ENCODE measurements at places on chromosomes 5 and 9.

DNA sequence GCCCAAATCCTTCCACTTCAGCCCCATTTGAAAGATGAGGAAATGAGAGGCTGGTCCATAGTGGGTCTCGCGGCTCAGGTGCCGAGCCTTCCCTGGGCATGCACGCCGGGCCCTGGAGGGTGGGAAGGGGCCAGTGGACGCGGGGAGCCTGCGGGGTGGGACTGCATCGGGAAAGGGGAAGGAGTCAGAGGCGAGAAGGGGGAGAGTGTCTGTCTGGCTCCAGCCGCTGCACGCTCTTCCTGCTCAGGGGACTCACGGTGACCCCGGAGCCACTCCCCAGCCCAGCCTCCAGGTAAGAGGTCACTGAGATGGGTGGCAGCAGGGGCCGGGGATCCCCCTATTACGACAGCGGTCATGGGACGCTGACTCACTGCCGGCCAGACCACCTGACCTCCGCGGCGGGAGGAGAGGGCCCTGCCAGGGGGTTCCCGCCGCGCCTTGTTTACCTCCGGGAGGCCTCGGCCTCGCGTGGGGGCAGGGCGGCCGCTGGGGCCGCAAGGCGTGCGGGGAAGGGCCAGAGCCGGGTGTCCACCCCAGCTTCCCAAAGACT, 1.9 kb upstream of the SQSTM1 start:
- peak; percentile 93 for DNase-seq

GRCh38 chr9:105881021-105881420, 186.7 kb downstream of the TMEM38B start:
- DNase-seq: no peak

DNA sequence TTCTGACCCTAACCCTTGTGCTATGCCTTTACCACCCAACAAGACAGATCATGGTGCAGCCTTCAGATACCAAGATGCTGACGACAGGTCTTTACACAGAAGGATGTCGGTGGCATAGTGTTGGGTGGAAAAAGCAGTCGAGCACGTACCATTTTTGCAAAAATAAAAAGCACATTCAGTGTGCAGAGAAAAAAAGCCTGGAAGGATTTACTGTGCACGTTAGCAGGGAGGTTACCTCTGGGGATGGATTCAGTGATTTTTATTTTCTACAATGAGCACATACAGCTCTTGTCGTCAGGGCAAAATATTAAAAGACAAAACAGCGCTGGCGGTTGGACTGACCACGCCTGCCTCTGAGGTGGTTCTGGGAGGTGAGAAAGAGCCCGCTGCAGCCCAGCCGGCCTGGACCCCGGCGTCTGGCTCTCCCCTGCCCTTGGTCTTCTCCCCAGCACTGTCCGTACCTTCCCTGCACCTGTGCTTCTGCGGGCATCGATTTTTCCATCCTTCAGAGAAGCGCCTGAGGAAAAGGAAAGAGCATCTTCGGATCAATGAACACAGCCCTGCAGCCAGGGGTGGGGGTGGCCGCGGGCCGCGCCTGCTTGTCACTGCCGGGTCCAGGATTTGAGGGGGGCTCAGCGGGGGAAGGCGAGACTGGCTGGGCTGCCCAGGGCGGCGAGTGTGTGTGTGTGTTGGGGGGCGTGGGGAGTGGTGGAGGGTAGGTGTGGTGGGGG, 200.0 kb upstream of the IER5L start:
- no peak for DNase-seq

DNA sequence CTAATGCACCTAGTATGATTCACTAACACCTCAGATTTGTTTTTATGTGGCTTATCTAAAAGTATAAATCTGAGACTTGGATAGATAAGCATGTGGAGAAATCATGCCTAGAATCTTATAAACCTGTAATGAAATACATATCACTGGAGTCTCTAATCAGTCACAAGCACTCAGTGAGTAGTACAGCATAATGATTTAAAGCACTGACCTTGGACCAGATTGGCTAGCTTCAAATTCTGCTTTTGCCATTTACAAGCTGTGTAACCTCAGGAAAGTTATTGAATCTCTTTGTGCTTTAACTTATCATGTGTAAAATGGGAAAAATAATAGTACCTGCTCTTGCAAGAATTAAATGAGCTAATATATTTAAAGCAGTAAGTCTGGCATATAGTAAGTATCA, 61.2 kb upstream of the ALDH1A1 start:
- no peak for DNase-seq

GRCh38 chr5:92402045-92402444, 1018.9 kb upstream of the ARRDC3 start:
- DNase-seq: no peak

GRCh38 chr5:119250946-119251901, 104.6 kb upstream of the TNFAIP8 start:
- DNase-seq: no peak

DNA sequence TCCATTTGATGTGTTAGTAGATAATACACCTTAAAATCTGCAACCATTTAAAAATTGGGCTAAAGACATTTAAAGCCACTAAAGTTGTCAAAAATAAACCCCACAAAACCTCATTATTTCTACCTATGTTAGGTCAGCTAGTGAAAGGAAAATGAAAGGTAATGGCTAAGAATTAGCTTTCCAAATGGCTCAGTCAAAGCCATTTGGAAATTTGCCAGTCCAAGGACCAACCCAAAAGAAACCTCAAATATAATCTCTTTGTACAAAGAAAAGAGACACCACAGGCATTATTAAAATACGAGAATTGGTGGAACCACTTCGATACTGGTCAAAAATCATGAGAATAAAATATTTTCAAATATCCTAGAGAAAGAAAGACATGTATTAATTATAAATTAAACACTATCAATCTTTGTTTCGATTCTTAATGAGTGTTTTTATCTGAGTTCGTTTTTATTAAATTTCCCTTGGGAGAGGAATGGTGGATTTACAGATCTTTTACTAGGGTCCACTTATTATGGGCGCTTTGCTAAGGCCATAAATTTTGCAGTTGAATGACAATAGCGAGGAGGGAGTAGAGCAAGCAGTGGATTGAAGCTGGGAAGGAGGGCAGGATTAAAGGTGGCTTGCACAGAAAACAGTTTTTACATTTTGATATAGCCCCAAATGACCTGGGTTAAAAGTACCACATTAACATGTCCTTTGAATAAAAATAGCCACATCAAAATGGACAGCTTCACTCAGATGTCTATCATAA, 116.8 kb upstream of the SHB start:
- no peak for DNase-seq

DNA sequence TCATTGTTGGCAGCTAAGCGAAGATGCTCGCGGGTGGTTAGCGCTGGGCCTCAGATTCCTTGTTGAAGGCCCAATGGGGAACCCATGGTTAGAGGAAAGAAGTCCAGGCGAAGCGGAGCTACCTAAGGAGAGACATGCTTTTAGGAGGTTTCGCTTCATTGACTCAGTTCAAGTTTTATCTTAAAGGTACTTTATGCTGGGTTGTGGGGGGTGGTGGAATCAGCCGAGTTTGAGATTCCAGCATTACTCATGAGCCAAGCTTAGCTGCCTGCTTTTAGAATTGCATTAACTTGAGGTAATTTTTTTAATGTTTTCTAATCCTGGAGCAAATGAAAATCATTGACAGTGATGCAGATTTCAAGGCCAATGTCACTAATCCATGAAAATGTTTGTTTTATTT, 16.1 kb downstream of the MEGF10 start:
- DNase-seq: no peak

DNA sequence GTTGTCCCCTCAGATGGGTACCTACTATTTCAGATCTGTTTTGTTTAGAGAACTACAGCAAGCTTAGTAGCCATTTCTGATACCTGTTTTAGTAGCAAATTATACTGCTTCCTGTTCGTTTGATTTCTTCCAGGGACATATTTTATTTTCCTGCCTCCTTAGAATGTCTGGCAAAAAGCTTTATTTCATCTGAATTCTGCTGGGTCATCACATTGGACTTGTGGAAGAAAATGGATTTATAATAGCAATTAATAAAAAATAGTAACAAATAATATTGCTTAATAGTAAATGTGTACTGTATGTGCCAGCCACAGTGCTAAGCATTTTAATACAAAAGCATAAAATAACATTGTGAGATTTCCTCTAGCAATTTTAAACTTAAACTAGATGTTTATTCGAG, 79.4 kb downstream of the SH3GL2 start:
- DNase-seq: no peak

DNA sequence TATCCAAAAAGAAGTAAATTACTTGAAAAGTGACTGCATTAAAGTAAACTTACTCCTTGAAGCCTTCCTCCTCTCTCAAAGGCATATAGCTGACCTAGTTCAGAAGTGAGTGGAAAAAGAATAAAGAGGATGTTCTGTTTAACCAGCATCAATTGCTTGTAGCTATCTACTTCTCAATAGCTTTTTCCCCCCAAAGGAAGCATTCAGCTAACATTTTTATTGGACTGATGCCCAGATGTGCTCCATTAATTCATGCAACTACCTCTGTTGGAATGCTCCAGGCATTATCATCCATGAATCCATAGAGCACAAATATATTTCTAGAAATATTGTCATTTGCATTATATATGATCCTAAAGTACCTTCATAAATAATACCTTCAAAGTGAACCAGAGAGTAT, 132.8 kb downstream of the RASEF start:
- DNase-seq: no peak

GRCh38 chr5:38400365-38400764, 142.0 kb downstream of the EGFLAM start:
- no peak for DNase-seq

- no peak for DNase-seq
Measured at GRCh38 chr9:129919277-129919676, 84.0 kb downstream of the USP20 start.

DNA sequence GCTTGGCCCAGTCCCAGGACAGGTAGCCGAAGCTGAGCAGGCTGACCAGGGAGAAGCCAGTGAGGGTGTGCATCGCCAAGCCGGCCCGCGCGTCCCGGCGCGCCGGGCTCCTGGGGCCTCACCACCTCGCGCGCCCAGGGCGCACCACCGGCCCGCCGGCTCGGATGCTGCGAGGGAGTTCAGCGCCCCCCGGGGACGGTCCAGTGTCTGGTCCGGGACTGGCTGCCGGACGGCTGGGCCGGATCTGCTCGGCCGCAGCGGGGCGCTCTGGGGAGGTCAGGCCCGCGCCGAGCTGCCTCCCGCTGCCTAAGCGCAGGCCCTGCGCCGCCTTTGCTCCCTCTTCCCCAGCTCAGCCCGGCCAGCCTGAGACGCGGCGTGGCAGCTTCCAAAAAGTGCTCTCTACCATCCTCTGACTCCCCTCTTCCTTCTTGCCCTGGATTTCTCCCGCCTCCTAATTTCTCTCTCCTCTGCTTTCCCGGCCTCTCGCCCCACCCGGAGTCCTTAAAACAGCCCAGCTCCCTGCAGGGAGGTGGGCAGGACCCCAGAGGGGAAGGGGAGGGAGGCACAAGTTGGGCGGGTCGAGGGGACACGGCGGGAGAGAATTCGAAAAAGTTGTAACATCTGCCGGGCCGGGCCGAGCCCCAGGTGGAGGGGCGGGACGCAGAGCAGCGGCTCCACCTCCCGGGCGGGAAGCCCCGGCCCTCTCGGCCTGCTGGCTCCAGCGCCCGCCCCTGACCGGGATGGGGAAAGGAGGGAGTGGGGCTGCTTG, at the start of gene ARSI:
Gene ARSI (minus strand): TSS at position 605 of the 769 bp plus-strand sequence. CDS start 532 bp downstream, at position 73.
- no peak for DNase-seq

GRCh38 chr9:81979196-81979595, 9.4 kb upstream of the SPATA31D1 start:
- no peak for DNase-seq

Data from pons (tissue), 1 donor.